Activated CD4-positive, alpha-beta memory T cell treated with anti-CD3 and anti-CD28 coated beads, Interleukin-2, amount 10 ng/mL, durations not matched to agents 7 days and 5 days (primary cell): ENCODE measurements at places on chromosomes 12 and 14.

DNA sequence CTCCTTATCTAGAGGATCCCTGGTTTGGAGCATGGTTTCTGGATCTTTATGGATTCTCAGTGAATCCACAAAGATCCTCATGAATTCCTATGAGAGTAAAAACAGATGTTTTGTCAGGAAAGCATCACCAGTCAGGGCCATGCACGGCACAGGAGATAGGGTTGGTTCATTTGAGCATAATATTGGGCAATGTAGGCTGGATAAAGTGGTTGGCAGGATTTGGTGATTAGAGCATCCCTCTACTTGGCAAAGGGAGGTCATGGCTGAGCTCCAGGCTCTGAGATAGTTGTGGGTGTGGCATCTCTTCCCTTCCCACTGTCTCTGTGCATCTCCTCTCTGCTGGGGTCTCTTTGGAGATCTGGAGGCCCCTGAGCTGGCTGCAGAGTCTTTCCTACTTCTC lies 149.8 kb downstream of the DACT1 start:
- no peak for DNase-seq

- no peak for DNase-seq
These were observed 301.4 kb upstream of the NOS1 start for GRCh38 chr12:117662620-117663395.

GRCh38 chr14:74064426-74064825 lies 19.8 kb downstream of the ALDH6A1 start:
- no peak for DNase-seq

DNA sequence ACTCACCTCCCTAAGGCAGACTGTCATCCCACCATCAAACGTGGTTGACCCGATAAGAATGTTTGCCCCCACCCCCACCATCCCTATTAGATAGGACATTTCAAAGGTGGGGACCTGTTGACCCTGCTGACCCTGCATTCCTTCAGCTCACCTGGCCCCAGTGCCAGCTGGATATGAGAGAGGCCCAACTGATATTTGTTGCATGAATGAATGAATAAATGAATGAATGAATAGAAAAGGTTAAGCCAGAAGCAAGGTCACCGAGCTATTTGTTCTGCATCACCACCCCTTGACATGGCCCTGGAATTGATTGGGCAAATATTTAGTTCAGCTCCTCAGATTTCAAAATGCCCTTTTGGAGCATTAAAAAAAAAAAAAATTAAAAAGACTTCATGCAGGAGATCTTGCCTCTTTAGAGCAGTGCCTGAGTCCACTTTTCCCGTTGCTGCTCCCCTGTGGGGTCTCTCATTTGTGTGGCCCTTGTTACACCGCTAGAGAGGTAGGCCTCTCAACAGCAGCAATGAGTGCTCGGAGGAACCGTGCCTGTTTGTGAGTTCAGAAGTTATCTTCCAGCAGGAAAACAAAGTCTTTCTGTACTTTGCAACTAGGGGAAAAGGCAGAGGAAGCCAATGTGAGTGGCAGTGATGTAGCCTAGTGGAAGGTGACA lies 8.5 kb upstream of the SERPINA5 start:
- DNase-seq = no peak

DNA sequence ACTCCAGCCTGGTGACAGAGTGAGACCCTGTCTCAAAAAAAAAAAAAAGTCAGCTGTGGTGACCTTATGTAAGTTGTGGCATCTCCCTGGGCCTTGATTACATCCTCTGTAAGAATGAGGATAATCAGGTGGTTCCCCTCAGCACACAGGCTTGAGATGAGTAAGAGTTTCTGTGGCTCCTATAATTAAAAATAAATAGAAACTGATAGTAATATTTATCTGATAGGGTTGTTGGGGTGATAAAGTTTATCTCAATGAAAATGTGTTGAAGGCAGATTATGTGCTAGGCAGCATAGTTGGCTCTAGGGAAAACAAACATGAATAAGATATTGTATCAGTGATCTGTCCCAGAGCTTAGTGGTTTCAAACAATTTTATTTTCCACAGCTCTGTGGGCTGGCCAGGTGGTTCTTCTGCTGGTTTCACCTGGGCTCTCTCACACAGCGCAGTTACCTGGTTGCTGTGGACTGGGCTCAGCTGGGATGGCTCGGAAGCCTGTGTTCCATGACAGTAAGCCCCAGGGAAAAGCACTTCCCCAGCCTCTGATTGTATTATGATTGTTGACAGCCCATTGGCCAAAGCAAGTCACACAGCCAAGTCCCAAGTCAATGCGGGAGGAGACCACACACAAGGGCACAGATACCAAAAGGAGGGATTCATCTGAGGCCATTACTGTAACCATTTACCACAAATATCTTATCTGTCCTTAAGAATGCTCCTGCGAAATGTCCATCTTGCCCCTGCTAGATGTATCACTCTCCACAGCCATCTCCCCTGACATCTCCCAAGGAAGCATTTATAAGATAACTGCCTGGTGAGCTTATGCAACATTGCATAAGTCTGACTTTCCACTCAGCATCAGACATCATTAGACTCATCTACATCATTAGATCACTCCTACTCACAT lies 151.7 kb downstream of the NUAK1 start:
- no peak for DNase-seq

DNA sequence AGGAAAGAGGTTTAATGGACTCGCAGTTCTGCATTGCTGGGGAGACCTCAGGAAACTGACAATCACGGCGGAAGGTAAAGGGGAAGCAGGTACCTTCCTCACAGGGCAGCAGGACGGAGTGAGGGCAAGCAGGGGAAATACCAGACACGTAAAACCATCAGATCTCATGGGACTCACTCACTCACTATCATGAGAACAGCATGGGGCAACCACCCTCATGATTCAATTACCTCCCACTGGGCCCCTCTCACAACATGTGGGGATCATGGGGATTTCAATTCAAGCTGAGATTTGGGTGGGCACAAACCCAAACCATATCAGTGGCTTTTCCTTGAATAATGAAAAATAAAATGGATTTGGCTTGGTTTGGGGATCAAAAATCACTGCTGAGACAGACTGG lies 380.5 kb downstream of the VRK1 start:
- DNase-seq = no peak

DNA sequence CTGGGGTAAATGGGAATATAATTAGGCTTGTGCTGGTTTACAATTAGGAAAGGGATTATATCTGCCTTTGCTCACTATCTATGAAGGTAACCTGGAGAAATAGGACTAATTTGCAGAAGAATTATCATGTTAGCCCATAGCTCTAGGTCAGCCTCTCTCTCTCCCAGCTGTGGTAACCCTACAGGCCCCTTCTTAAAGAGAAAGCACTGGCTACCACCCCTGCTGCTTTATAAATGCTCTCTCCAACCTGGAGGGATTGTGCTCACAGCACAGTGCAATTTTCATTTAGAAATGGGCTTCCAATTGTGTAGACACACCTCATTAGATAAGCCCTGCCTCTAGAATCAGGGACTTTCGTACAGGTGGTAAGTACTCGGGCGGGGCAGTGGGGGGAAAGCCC lies 22.7 kb upstream of the MGST1 start:
- DNase-seq = no peak

GRCh38 chr12:101870925-101871324 lies 6.5 kb upstream of the DRAM1 start:
- no peak for DNase-seq

GRCh38 chr14:43369710-43370564 lies 1137.1 kb downstream of the FSCB start:
- no peak for DNase-seq

DNA sequence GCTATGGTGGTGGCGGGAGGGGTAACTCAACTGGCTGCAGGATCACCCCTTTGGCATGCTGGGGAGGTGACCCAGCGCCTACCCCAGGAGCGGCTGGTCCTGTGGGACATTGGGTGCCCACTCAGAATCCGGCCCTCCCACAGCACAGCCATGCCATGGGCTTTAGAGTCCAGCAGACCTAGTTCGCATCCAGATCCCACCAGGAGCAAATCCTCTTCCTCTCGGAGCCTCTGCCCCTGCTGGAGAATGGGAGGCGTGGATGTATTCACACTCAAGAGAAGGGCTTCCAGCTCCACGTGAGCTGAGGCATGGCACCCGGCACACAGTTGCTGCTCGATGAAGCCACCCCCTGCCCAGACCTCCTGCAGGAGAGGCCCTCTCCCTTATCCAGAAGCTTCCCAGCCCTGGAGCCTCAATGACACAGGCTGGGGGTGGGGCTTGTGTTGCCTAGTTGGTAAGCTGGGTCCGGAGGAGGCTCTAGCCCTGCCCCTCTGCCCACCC lies 17.7 kb downstream of the FAM222A start:
- no peak for DNase-seq

DNA sequence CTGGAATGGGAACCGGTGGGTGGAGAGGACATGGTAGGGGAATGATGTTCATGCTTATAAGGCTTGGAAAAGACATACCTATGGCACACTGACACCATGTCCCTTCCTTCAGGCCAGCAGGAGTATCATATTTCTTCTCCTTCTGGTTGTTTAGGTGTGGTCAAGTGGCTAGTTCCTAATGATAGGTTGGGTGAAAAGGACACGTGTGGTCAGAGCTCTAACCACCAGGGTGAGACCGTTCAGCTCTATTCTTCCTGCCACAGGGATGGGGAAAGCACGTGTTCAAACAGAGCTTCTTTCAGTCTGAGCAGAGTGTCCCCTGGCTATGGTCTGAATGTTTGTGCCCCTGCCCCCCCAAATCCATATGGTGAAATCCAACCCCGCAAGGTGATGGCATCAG lies 209.1 kb downstream of the PAX9 start:
- DNase-seq = no peak

DNA sequence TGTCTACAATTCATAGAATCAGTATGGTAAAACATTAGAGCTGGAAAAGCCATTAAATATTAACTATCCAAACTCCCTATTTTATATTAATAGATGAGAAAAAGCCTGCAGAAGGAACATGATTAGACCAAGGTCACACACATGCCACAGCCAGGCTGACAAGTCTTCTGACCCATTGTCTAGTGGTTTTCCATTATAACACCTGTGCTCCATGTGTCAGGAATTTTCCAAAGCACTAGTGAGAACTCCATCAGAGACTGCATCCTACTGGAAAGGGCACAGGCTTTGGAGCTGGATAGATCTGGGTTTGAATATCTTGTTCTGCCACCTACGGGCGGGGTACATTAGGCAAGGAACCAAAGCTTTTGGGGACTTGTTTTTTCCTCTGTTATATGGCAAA lies 325.5 kb downstream of the RAD51B start:
- DNase-seq = no peak
